ENCODE measurements at places on chromosomes 16 and 17.
A peak's percentile ranks its signal among the peaks of the same experiment; 100 is the strongest.

GRCh38 chr17:49926886-49927285, 42.1 kb upstream of the DLX4 start:
- DNase-seq, result no peak

- no peak for DNase-seq
Observed at GRCh38 chr17:79164913-79165695, 90.5 kb downstream of the ENGASE start.

- no peak for DNase-seq
Observed at GRCh38 chr16:85179344-85180046, 67.2 kb upstream of the CIBAR2 start.

GRCh38 chr16:66840883-66841282, 3.3 kb upstream of the CA7 start:
- no peak for DNase-seq

DNA sequence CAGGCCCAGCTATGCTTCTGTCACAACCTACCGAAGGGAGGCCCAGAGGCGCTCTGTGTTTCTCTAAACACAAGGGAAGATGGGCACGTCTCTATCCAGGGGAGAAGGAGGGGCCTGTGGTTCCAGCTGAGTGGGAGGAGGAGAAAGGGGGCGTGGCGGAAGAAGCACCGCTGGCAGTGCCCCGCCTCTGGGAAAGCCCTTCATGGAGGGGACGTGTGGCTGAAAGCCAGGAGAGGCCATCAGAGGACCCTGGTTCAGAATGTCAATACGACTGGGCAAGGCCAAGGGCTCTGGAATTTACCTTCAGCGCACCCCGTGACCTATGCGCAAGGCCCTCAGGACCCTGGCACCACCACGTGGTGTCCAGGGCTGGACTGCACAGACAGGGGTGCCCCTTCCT, 12.3 kb upstream of the SLC38A8 start:
- DNase-seq, result no peak

- peak; percentile 69 for DNase-seq
Observed at GRCh38 chr16:83878838-83879237, 20.1 kb upstream of the MLYCD start.

DNA sequence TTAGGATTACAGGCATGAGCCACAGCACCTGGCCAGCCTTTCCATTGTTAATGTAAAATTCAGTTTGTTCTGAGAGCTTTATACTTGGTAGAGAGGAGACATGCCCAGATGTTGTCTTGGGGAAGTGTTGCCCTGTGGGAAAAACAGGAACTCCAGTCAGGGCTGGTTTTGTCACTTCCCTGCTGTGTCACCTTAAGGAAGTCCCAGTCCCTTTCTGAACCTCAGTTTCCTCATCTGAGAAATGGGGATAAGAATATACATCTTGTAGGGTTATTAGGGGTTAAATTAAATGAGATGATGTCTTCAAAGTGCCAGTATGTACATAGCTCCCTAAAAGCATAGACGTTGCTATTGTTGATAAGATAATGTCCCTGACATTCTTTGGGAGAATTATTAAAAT, 25.3 kb downstream of the CLEC16A start:
- no peak for DNase-seq

GRCh38 chr17:34728771-34729310, 149.5 kb downstream of the TMEM132E start:
- no peak for DNase-seq

GRCh38 chr16:89052890-89053724, 40.5 kb upstream of the ACSF3 start:
- peak; percentile 32 for DNase-seq

- peak; percentile 25 for DNase-seq
Observed at GRCh38 chr16:73565263-73565662, 517.3 kb upstream of the ZFHX3 start.

DNA sequence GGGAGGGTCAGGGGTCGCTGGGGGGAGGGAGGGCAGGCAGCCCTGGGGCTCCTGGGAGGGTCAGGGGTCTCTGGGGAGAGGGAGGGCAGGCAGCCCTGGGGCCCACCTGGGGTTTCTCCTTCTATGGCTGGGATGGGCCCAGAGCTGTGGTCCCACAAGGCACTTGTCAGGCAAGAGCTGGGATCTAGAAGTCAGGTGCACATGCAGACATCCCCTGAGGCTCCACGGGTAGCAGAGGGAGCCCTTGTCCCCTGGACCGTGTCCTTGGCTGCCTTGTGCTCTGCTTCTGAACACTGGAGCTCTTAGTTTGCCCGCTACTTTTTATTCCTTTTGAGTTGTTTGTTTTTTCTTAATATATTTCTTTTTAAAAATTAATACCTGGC, 1.8 kb downstream of the TUBB3 start:
- no peak for DNase-seq

- DNase-seq, result no peak
Observed at GRCh38 chr17:50046179-50046578, 9.7 kb upstream of the ITGA3 start.

Data from pons (tissue), 1 donor.